ENCODE measurements at places on chromosomes 12 and 14.

DNA sequence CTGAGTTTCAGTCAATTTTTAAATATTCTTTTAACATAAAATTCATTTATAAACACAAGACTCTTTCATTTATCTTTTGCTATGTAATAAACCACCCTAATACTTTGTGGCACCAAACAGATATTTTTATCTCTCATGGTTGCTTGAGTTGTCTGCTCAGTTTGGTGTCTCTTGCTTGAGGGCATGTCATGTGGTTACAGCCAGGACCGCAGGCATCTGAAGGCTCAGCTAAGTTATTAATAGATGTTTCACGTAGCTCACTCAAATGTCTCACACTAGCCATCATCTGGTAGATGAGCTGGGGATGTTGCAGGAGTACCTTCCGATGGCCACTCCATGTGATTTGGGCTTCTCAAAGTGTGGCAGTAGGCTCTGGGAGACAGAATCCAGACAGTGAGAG, 597.8 kb downstream of the ETNK1 start:
- DNase-seq = no peak

DNA sequence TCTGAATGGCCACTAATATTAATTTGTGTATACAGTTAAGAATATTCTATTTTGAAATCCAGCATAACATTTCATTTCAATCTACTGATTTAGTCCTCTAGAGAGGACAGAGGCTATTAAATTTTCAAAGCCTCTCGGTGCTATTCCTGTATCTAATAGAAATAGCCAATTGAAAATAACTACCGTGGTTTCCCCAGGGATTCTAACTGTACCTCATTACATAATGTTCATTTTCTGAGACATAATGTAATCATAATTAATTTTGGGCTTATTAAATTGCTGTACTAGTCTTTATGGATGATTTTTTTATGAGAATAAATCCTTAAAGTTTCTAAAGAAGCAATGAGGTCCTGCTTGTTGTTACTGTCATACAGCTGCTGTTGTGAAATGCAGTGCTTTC, 38.6 kb upstream of the ACSS3 start:
- DNase-seq = no peak

- no peak for DNase-seq
Observed at GRCh38 chr12:131909081-131909751, 14.8 kb downstream of the ULK1 start.

DNA sequence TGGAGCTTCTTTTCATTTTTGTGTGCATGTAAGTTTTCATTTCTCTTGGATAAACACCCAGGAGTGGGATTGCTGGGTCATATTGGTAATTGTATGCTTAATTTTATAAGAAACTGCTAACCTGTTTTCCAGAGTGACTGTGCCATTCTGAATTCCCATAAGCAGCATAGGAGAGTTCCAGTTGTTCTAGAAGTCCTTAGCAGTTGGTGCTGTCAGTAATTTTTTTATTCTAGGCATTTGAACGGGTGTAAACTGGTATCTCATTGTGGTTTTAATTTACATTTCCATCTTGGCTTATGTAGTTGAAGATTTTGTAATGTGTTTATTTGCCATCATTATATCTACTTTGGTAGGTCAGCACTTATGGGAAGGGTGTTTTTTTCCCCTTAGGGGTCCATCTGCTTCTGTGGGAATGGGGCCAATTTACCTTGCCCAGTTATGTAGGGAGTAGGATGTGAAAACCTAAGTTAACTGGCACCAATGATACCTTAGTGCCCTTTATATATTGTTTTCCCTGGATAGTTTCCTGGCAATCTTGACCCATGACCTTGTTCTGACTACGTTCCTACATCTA, 202.9 kb downstream of the AKAP6 start:
- no peak for DNase-seq

GRCh38 chr12:118166946-118167345, 31.0 kb downstream of the PEBP1 start:
- no peak for DNase-seq

GRCh38 chr12:65672441-65672840, 151.8 kb upstream of the HMGA2 start:
- no peak for DNase-seq

- DNase-seq = no peak
Observed at GRCh38 chr12:125143491-125143890, 78.3 kb downstream of the AACS start.

Measured in upper lobe of left lung (tissue), 6 donors.